Sigmoid colon (tissue), 7 donors: ENCODE measurements at places on chromosomes 13 and 19. TPM values are rescaled to one million over a fixed set of nuclear protein-coding genes. Genes with fewer than 3 reads are reported as not detected.
A peak's percentile ranks its signal among the peaks of the same experiment; 100 is the strongest.

GRCh38 chr13:99227909-99228688, 27.4 kb downstream of the UBAC2 start:
- no peak for DNase-seq

Gene RASGRP4
- 3.5 TPM for total RNA-seq

Gene WDR62
- total RNA-seq: 0.36 TPM

- DNase-seq: peak; percentile 90
Measured at GRCh38 chr13:80342471-80343371, 1.8 kb upstream of the SPRY2 start.

DNA sequence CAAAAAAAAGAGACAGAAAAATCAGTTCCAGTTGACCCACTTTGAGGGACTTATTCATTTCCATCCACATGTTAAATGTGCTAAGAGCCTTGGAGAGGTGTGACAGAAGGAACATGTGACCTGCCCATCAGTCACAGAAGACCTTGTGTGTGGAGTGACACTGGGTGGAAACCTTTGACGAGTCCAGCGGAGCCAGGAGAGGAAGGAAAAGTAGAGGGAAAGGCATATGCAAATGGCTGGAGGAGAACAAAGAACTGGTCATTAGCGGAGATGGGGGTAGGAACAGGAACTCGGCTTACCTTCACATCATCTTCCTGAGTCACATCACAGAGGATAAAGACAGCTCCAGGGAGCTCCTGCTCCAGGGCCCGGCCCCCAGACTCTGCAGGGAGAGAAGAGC, 2.3 kb downstream of the HSD17B14 start:
- no peak for DNase-seq

- no peak for DNase-seq
Measured at GRCh38 chr19:35228177-35228930, at the start of gene FAM187B. Gene FAM187B, minus strand, starts transcription at chr19:35228739. Its CDS starts 59 bp downstream, at chr19:35228680.

DNA sequence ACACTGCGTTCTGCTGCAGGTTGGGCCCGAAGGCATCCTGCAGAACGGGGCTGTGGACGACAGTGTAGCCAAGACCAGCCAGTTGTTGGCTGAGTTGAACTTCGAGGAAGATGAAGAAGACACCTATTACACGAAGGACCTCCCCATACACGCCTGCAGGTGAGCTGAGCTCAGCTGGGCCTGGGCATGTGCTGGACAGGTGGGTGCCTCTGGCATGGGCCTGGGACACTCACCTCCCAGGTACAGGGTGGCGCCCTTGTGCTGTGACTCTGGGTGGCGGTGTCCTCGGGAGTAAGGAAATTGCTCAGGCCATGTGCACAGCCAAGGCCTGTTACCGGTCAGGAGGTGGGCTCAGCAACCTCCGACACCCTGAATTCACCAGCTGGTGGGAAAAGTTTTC, 14.2 kb downstream of the UPF1 start:
- no peak for DNase-seq

Gene ZNF44
- total RNA-seq: 16.3 TPM

Gene ATP8B3
- total RNA-seq: 3.9 TPM

- DNase-seq: no peak
Measured at GRCh38 chr13:25192489-25192888, 20.4 kb upstream of the AMER2 start.

Gene HRC
- total RNA-seq: 1.1 TPM

Gene METTL21C
- total RNA-seq: 0.36 TPM

Gene ZNF460
- total RNA-seq: 49.5 TPM

DNA sequence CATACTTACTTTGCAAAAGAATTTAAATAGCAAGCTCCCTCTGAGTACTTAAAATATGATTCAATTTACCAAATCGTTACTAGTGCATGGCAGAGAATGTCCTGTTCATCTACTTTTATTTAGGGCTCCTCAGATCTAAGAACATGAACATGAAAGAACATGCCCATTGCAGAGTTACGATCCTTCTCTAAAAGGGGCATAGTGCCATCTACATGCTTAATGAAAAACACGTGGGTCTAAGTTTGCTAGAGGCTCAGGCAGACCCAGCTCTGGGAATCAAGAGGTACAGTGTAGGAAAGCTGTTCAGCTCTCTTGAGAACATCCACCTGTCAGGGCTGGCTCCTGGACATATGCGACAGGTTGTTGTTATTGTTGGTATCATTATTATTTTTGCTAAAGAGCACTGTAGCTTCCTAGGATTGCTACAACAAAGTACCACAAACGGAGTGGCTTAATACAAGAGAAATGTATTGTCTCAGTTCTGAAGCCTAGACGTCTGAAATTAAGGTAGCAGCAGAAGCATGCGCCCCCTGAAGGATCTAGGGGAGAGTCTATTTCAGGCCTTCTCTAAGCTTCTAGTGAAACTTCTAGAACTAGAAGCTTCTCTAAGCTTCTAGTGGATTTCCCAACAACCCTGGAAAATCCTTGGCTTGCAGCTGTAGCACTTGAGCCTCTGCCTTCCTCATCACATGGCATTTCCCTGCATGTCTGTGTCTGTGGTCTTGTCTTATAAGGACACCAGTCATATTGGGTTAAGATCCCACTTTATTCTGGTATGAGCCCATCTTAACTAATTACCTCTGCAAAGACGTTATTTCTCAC, 133.9 kb downstream of the DCT start:
- no peak for DNase-seq

Gene CCDC8
- total RNA-seq: 3.5 TPM
